ENCODE measurements at places on chromosomes 7 and 10. TPM values are rescaled to one million over a fixed set of nuclear protein-coding genes. Genes with fewer than 3 reads are reported as not detected.

- DNase-seq: no peak
- H3K27me3 ChIP-seq: no peaks in the 10 kb centered on the region
- no peak overlapping the region for H3K4me3 ChIP-seq
- no peaks in the 10 kb centered on the region for H3K36me3 ChIP-seq
- no peaks in the 10 kb centered on the region for H3K4me1 ChIP-seq
Measured at GRCh38 chr10:44425466-44425865, 40.6 kb upstream of the CXCL12 start.

DNA sequence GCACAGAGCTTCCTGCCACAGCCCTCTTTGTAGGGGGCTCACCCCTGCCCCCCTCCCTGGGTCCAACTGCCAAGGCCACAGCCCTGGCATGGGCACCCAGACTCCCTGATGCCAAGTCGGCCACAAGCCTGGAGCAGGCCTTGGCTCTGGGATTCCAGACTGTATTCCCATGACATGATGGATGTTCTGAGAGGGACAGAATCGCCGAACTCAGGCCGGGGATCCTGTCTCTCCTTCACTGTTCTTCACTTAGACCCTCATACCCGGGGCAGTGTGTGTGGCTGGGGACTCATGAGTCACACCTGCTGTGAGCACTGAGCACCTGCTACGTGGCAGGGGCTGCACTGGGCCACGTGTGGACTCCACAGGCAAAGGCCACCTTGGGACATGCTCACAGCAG is 7.9 kb downstream of the CALML5 start:
- no peaks in the 10 kb centered on the region for H3K4me1 ChIP-seq
- H3K4me3 ChIP-seq: no peak overlapping the region
- H3K27me3 ChIP-seq: peaks cover 21% of the 10 kb centered on the region
- no peak for DNase-seq
- no peaks in the 10 kb centered on the region for H3K36me3 ChIP-seq
- H3K27ac ChIP-seq: no peak overlapping the region

DNA sequence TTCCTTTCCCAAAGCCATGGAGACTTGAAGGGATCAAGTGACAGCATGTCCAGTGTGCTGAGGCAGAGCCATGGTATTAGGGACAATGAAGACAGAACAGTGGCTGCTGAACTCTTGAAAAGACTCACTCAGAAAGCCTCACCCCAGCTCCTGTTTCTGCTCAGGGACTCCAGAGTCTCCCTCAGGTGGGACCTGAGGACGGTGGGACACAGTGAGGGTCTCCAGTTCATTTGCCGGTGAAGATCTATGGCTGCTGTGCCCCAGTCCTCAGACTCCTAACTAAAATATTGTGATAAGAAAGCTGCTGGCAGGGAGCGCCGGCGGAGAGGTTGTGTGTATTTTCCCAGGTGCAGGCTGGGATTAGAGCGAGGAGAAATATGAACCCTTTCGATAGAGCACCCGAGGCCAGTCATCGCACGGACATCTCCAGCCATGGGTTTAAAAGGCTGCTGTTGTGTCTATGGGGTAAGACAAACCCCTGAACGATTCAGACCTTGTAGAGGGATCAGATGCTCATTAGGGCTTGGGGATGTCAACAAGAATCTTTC is 57.2 kb downstream of the C7orf25 start:
- H3K4me1 ChIP-seq: no peaks in the 10 kb centered on the region
- H3K4me3 ChIP-seq: no peak overlapping the region
- no peak for DNase-seq
- H3K36me3 ChIP-seq: no peaks in the 10 kb centered on the region

DNA sequence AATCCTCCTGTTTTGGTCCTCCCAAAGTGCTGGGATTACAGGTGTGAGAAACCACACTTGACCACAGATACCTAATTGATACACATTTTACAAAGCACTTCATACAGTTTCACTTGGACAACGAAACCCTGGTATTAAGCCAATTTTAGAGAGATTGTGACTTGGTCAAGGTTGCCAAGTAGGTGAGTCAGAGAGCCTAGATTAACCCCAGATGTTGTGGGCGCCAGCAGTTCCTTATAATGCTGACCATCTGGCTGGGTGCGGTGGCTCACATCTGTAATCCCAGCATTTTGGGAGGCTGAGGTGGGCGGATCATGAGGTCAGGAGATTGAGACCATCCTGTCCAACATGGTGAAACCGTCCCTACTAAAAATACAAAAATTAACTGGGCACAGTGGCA is 4.9 kb upstream of the PHKG1 start:
- H3K4me3 ChIP-seq: no peak overlapping the region
- no peaks in the 10 kb centered on the region for H3K27me3 ChIP-seq
- no peak overlapping the region for H3K27ac ChIP-seq

DNA sequence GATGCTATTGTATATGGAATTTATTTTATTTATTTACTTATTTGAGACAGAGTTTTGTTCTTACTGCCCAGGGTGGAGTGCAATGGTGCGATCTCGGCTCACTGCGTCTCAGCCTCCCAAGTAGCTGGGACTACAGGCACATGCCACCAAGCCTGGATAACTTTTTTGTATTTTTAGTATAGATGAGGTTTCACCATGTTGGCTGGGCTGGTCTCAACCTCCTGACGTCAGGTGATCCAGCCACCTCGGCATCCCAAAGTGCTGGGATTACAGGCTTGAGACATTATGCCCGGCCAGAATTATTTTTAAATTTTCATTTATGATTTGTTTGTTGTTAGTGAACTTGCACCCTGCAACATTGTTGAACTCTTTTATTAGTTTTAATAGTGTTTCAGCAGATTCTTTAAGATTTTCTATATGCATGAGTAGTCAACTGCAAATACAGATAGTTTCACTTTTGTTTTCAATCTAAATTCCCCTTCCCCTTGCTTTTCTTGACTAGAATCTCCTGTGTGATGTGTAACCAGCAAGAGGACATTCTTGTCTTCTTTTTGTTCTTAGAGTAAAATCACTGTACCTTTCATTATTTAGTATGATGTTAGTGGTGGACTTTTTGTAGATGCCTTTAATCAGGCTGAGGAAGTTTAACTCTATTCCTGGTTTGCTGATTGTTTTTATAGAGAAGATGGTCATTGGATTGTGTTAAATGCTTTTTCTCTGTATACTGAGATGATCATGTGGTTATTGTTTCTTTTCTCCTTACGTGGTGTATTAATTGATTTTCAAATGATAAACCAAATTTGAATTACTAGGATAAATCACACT is 27.8 kb downstream of the ZNF33A start:
- peaks cover 29% of the 10 kb centered on the region for H3K36me3 ChIP-seq
- no peak for DNase-seq
- H3K4me3 ChIP-seq: peak overlapping the region; percentile 34

DNA sequence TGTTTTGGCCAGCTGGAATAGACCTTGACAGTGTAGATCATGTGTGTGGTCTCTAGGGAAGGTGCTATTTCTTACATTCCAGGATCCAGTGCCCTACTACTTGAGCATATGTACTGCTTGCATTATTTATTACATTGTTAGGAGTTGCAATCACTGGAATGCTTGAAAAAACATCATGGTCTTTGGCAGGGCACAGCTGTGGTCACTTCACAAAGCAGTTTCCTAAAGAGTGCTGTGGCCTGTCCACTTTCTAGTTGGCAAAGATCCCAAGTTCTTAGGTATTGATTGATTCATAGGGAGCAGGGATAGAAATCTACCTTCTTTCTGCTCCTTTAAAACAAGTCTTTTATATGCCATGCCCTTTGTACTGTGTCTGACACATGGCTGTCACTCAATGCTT is 4.6 kb downstream of the C7orf25 start:
- peaks cover 16% of the 10 kb centered on the region for H3K4me1 ChIP-seq
- no peak for DNase-seq
- no peaks in the 10 kb centered on the region for H3K36me3 ChIP-seq
- H3K27ac ChIP-seq: no peak overlapping the region
- H3K27me3 ChIP-seq: no peaks in the 10 kb centered on the region

- no peak overlapping the region for H3K4me3 ChIP-seq
- peaks cover 31% of the 10 kb centered on the region for H3K36me3 ChIP-seq
- H3K27ac ChIP-seq: peak overlapping the region; percentile 22
- no peaks in the 10 kb centered on the region for H3K27me3 ChIP-seq
- no peak for DNase-seq
Measured at GRCh38 chr7:2980401-2981102, 63.1 kb downstream of the CARD11 start.

GRCh38 chr10:132397036-132397541 is at the start of gene PWWP2B:
Gene PWWP2B, plus strand, starts transcription at chr10:132397200. Its CDS starts 27 bp downstream, at chr10:132397227.
- H3K4me1 ChIP-seq: peaks cover 55% of the 10 kb centered on the region
- peak; percentile 38 for DNase-seq
- H3K36me3 ChIP-seq: no peaks in the 10 kb centered on the region
- peak within 1 kb of the TSS; percentile 57 for H3K27ac ChIP-seq
- H3K4me3 ChIP-seq: peak within 1 kb of the TSS; percentile 69
- no peaks in the 10 kb centered on the region for H3K27me3 ChIP-seq

DNA sequence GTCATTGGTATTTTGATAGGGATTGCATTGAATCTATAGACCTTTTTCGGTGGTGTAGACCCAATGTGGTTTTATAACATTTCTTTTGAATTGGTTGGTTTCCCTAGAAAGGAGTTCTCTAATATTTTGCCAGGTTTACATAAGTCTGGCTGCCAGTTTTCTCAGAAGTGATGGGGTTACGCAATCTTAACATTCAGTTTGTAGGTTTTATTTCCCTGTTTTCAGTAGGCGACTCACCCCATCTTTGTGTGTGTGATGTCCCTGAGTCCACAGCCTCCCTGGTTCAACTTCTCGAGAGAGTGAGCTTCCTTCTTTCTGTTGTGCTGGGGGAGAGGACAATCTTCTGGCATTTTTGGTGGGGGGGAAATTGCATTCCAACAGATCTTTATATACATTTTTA is 9.6 kb upstream of the KIF5B start:
- H3K27me3 ChIP-seq: no peaks in the 10 kb centered on the region
- H3K36me3 ChIP-seq: no peaks in the 10 kb centered on the region
- DNase-seq: no peak
- no peak overlapping the region for H3K4me3 ChIP-seq
- no peak overlapping the region for H3K27ac ChIP-seq

DNA sequence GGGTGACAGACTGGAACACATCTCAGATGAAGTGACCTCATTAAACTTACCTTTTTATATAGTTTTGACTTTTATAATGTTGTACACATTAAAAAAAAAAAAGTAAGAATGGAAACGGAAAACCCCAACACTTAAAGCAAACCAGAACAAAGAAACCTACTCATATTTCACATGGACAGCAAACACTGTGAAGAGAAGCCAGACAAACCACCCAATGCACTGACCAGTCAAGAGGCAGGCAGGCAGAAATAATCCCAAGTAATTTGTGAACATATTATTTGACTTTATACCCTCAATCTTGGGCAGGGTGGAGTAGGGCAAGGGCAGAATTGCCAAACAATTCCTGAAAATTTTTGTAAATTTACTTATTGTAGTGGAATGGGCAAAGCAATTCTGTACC is 39.8 kb downstream of the WAPL start:
- H3K4me1 ChIP-seq: no peaks in the 10 kb centered on the region
- peaks cover 29% of the 10 kb centered on the region for H3K36me3 ChIP-seq
- no peak for DNase-seq
- H3K27ac ChIP-seq: no peak overlapping the region
- no peaks in the 10 kb centered on the region for H3K27me3 ChIP-seq

DNA sequence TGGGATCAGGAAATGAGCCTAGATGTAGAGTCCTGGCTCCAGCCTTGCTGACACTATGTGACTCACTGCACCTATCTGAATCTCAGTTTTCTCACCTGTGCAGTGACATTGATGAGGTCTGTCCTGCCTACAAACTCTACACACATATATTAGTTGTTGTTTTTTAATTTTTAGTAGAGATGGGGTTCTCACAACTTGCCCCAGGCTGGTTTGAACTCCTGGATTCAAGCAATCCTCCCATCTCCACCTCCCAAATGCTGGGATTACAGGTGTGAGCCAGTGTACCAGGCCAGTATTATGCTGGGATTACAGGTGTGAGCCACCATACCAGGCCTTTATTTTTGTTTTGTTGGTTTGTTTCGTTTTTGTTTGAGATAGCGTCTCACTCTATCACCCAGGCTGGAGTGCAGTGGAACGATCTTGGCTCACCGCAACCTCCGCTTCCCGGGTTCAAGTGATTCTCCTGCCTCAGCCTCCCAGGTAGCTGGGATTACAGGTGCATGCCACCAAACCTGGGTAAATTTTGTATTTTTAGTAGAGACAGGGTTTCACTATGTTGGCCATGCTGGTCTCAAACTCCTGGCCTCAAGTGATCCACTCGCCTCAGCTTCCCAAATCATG is 11.8 kb upstream of the DDIT4 start:
- H3K4me1 ChIP-seq: peaks cover 26% of the 10 kb centered on the region
- peak overlapping the region; percentile 84 for H3K27ac ChIP-seq
- H3K27me3 ChIP-seq: no peaks in the 10 kb centered on the region
- no peak for DNase-seq
- no peaks in the 10 kb centered on the region for H3K36me3 ChIP-seq

- DNase-seq: no peak
- H3K4me1 ChIP-seq: no peaks in the 10 kb centered on the region
- H3K4me3 ChIP-seq: no peak overlapping the region
- H3K27me3 ChIP-seq: no peaks in the 10 kb centered on the region
- no peaks in the 10 kb centered on the region for H3K36me3 ChIP-seq
- H3K27ac ChIP-seq: no peak overlapping the region
Measured at GRCh38 chr10:36452851-36453250, 672.5 kb upstream of the ANKRD30A start.

DNA sequence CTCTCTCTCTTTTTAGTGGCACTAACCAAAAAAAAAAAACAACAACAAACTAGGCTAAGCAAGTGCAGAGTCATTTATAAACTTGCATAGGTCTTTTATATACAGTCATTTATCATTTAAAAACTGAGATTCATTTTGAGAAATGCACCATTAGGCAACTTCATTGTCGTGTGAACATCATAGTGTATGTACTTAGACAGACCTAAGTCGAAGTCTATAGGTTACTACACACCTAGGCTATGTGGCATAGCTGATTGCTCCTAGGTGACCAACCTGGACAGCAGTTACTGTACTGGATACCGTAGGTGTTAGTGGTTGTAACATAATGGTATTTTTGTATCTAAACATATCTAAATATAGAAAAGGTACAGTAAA is 109.1 kb upstream of the SAMD8 start:
- no peak overlapping the region for H3K27ac ChIP-seq
- no peaks in the 10 kb centered on the region for H3K27me3 ChIP-seq
- H3K4me1 ChIP-seq: no peaks in the 10 kb centered on the region
- H3K4me3 ChIP-seq: no peak overlapping the region
- DNase-seq: no peak
- H3K36me3 ChIP-seq: peaks cover 20% of the 10 kb centered on the region

DNA sequence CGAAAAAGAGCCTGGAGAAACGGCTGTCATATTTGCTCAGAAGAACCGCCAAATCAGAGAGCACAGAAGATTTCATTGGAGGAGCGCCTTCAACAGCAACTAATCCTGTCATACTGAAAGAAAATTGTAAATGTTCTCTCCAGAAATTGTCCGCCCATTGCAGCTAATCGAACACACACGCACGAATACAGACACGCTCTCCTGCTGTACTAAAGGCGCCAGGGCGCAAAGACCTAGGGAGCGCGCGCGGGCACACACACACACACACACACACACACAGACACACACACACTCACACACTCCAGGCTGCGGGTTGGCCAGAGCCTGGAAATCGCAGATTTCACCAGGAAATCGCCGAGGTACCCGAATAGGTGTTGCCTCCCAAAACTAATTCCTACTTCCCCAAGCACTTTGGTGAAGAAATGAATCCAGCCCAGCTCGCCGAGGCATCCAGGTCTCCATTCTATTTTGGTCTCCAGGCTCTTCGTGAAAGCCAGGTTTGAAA is at the start of gene CHRM2:
TSS of gene CHRM2 (plus strand) at position 157 of the 505 bp plus-strand sequence. CDS start 146,214 bp downstream, outside the sequence.
- no peak within 1 kb of the TSS for H3K27ac ChIP-seq
- H3K4me3 ChIP-seq: no peak within 1 kb of the TSS
- no peak for DNase-seq
- H3K4me1 ChIP-seq: no peaks in the 10 kb centered on the region
- H3K36me3 ChIP-seq: no peaks in the 10 kb centered on the region

Gene THNSL1
- 1.6 TPM for total RNA-seq

Gene PNLIPRP2
- not detected for total RNA-seq

Gene VIPR2
- total RNA-seq: 0.79 TPM

Gene SPDYE16
- total RNA-seq: 0.33 TPM

Gene ANK3
- 43.0 TPM for total RNA-seq

Gene LAMB1
- total RNA-seq: 1.4 TPM

Gene DNAJB6
- 181 TPM for total RNA-seq

All from T-cell (primary cell).